Renal cortical epithelial cell (primary cell): ENCODE measurements at places on chromosomes 3 and 15.

GRCh38 chr3:71651625-71652024 is 68.1 kb upstream of the FOXP1 start:
- DNase-seq, result no peak

DNA sequence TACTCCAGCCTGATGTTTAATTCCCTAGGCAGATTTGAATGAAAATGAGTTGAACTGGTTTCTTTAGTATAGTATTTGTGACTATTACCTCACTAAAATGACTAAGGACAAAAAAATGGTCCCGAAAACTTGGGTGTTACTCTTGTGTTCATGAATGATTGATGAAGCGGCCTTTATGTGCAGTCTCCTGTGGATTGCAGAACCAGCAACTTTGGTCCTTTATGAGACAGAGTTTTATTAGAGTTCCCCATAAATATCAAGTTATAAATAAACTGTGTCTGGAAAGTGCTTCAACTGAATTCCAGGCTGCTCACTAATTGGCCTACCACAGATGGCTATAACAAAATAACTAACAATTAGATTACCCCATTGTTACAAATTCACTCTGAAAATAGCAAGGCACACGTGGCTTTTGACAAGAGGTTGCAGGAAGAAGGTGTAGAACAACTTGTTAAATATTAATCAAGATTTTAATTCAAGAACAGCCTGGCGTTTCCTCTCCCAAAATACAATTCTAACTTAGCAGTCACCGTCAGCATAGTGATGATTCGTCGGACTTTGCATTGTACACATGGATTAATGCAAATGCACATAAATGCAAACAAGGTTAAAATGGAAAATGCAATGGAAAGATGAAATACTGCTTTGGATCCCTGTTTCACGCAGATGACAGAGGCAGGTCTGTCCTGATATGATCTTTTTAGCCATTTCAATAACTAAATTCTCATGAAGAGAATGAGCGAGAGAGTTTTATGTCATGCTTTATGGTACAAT is 567.3 kb upstream of the ZNF717 start:
- DNase-seq, result peak; percentile 87

GRCh38 chr3:29926378-29926777 is 645.5 kb downstream of the RBMS3 start:
- DNase-seq, result no peak

DNA sequence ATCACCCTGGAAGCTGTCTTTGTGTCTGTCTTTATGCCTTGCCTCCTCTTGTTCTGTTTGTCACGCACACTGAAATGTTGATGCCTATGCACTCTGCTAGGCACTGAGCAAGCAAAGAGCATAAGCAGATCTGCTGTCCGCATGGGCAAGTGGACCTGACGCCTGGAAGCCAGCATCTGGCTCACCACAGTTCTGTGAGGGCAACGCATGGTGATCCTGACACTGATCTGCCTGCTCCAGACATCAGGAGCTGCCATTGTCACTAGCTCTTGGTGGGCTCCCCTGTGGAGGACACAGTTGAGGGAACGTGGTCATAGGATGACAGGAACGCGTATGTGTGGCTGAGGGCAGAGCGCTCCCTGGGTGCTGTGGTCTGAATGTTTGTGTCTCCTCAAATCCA is 234.6 kb downstream of the ADAMTS17 start:
- DNase-seq, result no peak

DNA sequence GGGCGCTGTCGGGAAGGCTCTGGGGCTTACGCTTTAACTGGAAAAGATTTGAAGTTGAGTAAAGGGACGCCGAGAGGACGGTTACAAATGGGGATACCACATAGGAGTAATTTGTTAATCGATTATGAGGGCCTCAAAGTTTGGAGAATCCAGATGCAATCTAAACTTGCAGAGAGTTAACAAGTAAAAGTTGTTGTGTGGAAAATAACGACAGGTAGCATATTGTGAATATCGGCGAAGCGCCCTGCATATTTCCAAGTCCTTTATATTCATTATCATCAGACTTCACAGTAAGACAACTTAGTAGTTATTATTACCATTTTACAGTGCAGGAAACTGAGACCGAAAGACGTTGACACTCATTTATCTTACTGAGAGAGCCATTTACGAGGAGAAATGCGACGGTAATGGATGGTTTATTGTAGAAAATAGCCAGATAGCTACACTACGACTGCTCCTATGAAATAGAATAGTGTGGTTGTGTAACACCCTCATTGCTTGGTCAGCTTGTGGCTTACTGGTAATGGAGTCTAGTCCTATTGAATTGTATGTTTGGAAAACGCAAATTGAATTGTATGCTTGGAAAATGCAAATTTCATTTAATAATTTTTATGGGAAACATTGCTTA is 700 bp downstream of the MKRN2 start:
- peak; percentile 64 for DNase-seq

DNA sequence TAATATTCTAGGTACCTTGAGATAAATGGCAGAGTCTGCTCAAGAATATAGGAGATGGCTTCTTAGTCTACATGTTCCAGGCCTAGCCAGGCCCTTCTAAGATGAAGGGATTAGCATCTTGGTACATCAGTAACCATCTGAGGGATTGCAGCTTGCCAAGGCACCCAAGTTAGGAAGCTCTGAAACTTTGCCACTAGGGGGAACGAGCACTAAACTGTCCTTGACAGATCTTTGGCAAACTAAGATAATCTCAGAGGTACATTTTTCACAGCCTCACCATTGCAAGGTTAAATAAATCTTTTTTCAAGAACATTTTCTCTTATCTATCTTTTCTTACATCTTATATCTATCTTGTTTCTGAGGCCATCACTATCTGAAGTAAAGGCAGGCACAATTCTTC is 351.2 kb downstream of the RAP2B start:
- DNase-seq, result peak; percentile 2

GRCh38 chr3:16358336-16358735 is 93.3 kb downstream of the OXNAD1 start:
- DNase-seq, result no peak

GRCh38 chr3:41874022-41874421 is 87.9 kb downstream of the ULK4 start:
- DNase-seq, result no peak
